CD8-positive, alpha-beta memory T cell (primary cell): ENCODE measurements at places on chromosomes 6 and 20. TPM values are rescaled to one million over a fixed set of nuclear protein-coding genes. Genes with fewer than 3 reads are reported as not detected.

- H3K27me3 ChIP-seq = no peaks in the 10 kb centered on the region
- DNase-seq = no peak
- H3K36me3 ChIP-seq = no peaks in the 10 kb centered on the region
- no peak overlapping the region for H3K4me3 ChIP-seq
These were observed 655.1 kb upstream of the CITED2 start for GRCh38 chr6:140029551-140029950.

DNA sequence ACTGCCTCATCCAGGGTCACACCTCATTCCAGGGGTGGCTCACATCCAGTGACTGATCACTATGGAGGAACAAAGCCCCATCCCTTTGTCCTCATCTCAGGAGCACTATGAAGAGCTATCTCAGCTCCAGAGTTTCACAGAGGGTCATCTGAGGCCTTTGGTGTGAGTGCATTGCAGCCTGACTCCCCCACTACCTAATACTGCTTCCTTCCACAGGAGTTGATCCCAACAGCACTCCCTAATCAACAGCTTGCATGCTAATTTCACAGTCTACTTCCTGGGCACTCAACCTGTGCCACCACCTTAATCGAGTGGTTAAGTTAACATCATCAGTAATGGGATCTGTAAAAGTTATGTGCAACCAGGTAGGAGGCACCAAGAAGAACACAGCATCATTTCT, 37.7 kb downstream of the F13A1 start:
- H3K36me3 ChIP-seq = no peaks in the 10 kb centered on the region
- no peak overlapping the region for H3K4me3 ChIP-seq
- H3K27me3 ChIP-seq = no peaks in the 10 kb centered on the region
- DNase-seq = no peak

- DNase-seq = no peak
- no peak overlapping the region for H3K27ac ChIP-seq
- peaks cover 9% of the 10 kb centered on the region for H3K4me1 ChIP-seq
- peaks cover 8% of the 10 kb centered on the region for H3K36me3 ChIP-seq
- H3K27me3 ChIP-seq = no peaks in the 10 kb centered on the region
These were observed 16.7 kb upstream of the C20orf144 start for GRCh38 chr20:33645396-33645795.

- no peaks in the 10 kb centered on the region for H3K36me3 ChIP-seq
- DNase-seq = no peak
- no peaks in the 10 kb centered on the region for H3K27me3 ChIP-seq
- no peak overlapping the region for H3K4me3 ChIP-seq
These were observed 1.3 kb upstream of the NNAT start for GRCh38 chr20:37519508-37520418.

DNA sequence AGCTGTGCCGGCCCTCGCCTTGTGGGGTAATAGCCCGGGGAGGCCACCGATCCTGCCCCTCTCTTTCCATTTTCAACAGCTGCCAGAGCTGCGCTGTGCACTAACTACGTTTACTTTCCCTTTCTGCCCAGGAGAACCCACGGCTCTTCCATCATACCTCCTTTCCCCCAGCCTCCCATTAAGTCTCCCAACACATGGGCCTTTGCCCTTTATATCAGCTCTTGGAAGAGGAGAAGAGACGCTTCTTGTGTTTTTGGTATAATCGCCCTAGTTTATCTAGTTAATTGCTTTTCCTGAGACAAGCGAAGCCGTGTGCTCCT, 637 bp downstream of the UBR2 start:
- H3K4me1 ChIP-seq = peaks cover 23% of the 10 kb centered on the region
- H3K4me3 ChIP-seq = peak overlapping the region; percentile 98
- H3K36me3 ChIP-seq = no peaks in the 10 kb centered on the region
- DNase-seq = no peak
- peak overlapping the region; percentile 93 for H3K27ac ChIP-seq

- peaks cover 5% of the 10 kb centered on the region for H3K4me1 ChIP-seq
- H3K27ac ChIP-seq = no peak overlapping the region
- H3K27me3 ChIP-seq = no peaks in the 10 kb centered on the region
- DNase-seq = no peak
These were observed 27.4 kb upstream of the NOL4L start for GRCh38 chr20:32612351-32613191.

GRCh38 chr20:41632896-41633295, 14.7 kb upstream of the CHD6 start:
- no peaks in the 10 kb centered on the region for H3K36me3 ChIP-seq
- peaks cover 3% of the 10 kb centered on the region for H3K27me3 ChIP-seq
- no peak for DNase-seq
- H3K4me1 ChIP-seq = no peaks in the 10 kb centered on the region

DNA sequence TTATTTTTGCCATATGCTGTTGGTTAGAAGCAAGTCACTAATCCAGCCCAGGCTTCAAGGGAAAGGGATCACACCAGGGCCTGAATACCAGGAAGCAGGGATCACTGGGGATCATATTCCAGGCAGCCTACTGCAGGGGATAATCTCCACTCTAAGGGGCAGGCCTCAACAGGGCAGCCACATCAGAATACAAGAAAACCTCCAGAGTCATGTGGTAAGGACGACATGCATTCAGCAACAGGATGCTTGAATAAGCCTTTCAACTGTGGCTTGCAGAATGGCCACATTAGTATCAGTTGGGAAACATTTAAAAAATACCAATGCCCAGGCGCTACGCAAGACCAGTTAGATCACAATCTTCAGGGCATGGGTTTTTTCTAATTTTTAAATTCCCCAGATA, 109.1 kb downstream of the LY86 start:
- no peaks in the 10 kb centered on the region for H3K36me3 ChIP-seq
- no peaks in the 10 kb centered on the region for H3K27me3 ChIP-seq
- no peak overlapping the region for H3K27ac ChIP-seq
- no peak overlapping the region for H3K4me3 ChIP-seq
- H3K4me1 ChIP-seq = no peaks in the 10 kb centered on the region
- DNase-seq = no peak

- H3K36me3 ChIP-seq = no peaks in the 10 kb centered on the region
- H3K4me3 ChIP-seq = no peak overlapping the region
- H3K4me1 ChIP-seq = no peaks in the 10 kb centered on the region
These were observed 111.3 kb upstream of the FOXQ1 start for GRCh38 chr6:1200409-1201101.

Gene SLC17A1
- total RNA-seq = not detected

Gene BEND3
- 7.5 TPM for total RNA-seq

Gene TINAG
- total RNA-seq = not detected

Gene GRM4
- not detected for total RNA-seq

Gene TBXT
- total RNA-seq = not detected
